Hematopoietic multipotent progenitor cell (in vitro differentiated cells): ENCODE measurements at places on chromosomes 6 and 20. TPM values are rescaled to one million over a fixed set of nuclear protein-coding genes. Genes with fewer than 3 reads are reported as not detected.

The TINAG gene
- not detected for total RNA-seq

The HECA gene
- total RNA-seq: 22.4 TPM

The OPN5 gene
- under 0.01 TPM for total RNA-seq

The HLA-DQA1 gene
- total RNA-seq: 1.6 TPM

The LY6G6F gene
- 0.54 TPM for total RNA-seq

The PDYN gene
- not detected for total RNA-seq

The POM121L2 gene
- total RNA-seq: not detected

The TGM3 gene
- not detected for total RNA-seq

The HLA-DRB5 gene
- 6.5 TPM for total RNA-seq

DNA sequence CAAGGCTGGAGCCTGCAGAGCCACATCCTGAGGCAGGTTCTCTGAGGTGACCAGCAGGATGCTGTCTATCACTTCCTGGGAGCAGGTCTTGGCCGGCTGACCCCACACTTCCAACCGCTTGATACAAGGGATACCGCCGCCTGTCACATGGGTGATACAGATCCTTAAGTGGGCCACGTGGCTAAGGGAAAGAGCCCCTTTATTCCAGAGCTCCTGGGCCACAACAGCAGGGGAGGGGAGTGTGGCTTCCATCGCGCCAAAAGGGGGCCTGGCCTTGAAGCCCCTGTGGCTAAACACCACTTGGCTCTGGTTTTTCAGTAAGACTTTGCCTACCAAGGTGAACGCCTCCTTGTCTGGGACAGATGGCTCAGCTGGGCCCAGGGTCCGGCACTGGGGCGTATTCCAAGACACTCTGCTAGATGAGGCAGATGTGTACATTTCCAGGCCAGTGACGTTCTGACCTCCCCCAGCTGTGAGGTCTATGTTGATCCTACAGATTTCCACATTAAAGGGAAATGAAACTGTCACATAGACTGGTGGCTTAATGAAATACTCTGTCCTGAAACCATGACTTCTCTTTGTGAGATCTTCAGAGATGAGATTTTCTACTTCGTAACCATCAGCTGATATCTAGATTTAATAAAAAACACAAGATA, 37.6 kb upstream of the AVP start:
- no peak for DNase-seq

- DNase-seq: no peak
These were observed 4.1 kb downstream of the TRPC4AP start for GRCh38 chr20:35088231-35089145.

DNA sequence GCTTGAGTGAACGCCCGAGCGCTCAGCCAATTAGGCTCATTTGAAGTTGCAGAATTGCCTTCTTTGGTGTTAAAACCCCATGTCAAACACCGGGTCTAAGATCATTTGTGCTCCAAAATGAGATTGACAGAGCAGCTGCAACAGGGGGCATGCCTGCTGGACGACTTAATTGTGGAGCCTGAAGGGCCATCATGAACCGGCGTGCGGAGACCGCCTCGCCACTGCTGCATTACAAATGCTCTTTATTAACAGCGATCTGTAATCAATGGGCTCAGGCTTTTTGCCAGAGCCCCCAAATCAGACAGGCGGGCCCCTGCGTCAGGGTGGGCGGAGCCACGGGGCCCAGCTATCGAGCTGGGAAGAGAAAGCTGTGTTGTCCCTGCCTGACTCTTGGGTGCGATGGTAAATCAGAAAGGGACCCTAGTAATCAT, 183.2 kb downstream of the SIM1 start:
- no peak for DNase-seq

DNA sequence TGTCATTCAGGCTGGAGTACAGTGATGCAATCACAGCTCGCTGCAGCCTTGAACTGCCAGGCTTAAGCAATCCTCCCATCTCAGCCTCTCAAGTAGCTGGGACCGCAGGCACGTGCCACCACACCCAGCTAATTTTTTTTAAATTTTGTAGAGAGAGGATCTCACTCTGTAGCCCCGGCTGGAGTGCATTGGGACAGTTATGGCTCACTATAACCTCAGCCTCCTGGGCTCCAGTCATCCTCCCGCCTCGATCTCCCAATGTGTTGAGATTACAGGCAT, 86.5 kb downstream of the SERAC1 start:
- DNase-seq: no peak

DNA sequence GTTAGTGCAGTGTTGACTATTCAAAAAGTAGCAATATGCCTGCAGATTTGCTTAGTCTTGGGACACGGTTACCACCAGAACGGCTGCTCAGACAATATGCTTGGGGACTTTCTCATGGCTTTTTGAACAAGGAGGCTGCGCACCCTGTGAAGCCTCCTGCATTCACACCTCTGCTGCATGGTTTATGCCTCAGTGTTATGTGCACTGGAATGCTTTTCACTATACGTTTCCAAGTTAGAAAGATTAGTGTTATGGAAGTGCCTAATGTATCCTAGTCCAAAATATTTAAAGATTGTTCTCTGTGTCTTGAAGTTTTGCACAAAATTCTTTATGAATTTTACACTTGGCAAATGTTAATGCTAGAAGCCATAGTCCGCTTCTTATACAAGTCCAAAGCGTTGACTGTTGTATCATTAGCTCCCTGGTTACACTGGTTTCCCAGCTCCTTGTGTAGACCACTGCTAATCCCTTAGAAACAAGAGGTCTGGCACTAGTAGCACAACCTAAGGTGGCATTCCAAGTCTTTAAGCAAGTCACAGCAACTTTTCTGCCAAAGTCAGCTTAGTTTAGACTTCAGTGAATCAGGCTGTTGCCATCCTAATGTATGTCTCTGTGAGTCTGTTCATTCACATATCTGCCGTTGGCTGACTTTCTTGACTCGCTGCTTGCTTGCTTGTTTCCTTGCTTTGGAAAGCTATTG, 26.3 kb upstream of the SLC22A1 start:
- DNase-seq: no peak

DNA sequence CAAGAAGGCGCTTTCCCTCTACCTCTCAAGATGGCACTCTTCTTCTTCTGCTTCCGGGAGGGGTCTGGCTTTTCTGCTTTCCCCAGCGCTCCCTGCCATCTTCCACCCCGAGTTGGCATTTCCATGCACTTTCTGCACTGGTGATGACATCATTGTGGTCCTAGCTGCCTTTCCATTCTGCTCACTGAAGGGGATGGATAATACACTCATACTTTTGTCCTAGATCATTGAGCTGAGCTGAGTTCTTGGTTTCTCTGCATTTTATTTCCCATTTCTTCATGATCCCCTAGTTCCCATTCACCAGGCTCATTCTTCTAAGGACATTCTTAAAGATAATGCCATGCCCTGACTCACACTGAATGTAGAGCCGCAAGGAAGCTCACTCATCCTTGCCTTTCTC, 96.7 kb downstream of the EDN1 start:
- DNase-seq: no peak

DNA sequence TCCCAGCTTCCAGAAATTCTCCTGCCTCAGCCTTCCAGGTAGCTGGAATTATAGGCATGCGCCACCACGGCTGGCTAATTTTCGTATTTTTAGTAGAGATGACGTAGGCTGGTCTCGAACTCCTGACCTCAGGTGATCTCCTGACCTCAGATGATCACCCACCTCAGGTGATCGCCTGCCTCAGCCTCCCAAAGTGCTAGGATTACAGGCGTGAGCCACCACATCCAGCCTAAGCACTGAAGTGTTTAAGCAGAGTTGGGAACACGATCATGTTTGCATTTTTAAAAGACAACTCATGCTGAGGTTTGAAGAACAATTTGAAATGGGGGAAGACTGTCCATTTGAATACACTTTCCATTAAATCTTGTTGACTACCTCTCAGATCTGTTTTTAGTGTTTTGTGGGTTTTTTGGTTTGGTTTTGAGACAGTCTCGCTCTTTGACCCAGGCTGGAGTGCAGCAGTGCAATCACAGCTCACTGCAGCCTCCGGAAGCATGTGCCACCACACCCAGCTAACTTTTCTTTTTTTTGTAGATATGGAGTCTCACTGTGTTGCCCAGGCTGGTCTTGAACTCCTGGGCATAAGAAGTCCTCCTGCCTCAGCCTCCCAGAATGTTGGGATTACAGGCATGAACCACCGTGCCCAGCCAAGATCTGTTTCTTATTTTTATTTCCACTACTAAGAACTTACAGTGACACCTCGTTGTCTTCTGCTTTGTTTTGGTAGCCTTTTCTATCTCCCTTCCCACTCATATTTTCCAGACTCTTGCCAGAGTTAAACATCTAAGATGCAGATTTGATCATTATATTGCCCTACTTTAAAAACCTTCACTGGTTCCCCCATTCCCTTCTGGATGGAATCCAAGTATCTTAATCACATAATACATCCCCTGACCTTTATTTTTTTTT, 5.5 kb downstream of the CASP8AP2 start:
- no peak for DNase-seq

- no peak for DNase-seq
These were observed 104.1 kb downstream of the PSMB1 start for GRCh38 chr6:170448751-170449630.

GRCh38 chr20:33649201-33649681, 12.9 kb upstream of the C20orf144 start:
- DNase-seq: no peak

DNA sequence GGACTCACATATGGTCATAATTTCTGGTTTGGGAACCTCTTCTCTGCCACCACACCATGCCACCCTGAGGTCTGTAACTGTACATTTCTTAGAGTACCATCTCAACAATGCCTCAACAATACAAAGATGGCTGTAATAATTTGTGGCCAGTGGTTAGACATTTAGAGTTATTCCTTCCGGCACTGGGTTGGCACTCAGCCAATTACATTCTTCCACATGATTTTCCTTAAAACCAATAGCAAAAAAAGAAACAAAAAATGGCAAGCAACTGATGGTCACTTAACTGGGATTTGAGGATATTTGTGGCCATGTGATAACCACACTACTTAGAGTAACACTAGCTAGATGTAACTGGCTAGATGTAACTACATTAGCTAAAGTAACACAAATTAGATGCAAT, 79.9 kb downstream of the SEL1L2 start:
- DNase-seq: no peak

DNA sequence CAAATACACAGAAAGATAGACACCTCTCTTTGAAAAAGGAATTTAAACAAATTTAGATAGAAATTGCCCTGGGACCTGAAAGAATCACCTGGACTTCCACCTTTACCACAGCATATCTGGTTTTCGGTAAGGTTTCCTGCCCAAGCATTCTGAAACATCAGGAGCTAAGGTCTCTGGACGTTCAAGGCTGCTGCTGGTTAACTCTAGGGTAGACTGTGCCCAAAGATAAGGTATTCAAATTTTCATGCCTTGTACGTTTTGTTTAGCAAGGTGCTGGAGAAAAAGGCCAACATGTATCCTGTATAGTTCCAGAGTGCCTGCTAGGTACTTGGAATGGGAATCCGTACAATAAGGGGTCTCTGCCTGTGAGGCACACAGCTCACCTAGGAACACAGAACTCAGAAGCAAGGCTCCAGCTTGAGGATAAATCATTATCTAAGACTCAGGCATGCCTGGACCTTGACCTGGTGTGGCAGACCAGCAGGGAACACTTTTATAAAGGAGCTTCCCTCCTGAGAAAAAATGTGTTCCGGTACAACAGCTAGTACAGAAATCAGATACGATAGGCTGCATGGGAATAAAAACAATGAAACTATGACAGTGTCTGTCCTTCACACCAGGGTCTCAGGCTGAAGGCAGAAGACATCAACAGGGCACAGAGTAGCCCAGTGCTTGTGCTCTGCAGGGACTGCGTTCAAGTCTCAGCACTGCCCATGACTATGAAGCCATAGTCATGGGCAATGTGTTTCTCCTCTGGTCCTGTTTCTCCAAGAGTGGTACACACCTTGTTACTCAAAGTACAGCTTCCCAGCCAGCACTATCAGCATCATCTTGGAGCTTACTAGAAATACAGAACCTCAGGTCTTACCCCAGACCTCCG, 70.4 kb downstream of the METTL24 start:
- no peak for DNase-seq

DNA sequence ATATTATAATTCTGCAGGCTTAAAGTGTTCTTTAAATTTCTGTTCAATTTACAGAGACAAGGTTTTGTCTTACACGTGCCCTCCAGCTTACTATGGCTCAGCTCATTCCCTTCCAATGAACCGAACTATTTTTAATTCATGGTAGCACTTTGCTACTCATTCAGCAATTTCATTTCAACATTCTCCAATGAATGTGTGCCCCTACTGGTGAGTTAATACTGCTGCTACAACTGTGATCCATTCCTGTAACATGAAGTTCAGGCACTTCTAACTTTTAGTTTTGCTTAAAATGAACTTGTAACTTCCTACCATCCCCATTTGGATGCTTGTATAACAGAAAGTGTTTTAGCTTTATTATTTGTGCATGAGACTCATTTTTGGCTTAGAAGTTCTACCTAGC, 99.7 kb downstream of the F13A1 start:
- DNase-seq: no peak

GRCh38 chr6:46453216-46453615, 38.0 kb downstream of the RCAN2 start:
- no peak for DNase-seq

DNA sequence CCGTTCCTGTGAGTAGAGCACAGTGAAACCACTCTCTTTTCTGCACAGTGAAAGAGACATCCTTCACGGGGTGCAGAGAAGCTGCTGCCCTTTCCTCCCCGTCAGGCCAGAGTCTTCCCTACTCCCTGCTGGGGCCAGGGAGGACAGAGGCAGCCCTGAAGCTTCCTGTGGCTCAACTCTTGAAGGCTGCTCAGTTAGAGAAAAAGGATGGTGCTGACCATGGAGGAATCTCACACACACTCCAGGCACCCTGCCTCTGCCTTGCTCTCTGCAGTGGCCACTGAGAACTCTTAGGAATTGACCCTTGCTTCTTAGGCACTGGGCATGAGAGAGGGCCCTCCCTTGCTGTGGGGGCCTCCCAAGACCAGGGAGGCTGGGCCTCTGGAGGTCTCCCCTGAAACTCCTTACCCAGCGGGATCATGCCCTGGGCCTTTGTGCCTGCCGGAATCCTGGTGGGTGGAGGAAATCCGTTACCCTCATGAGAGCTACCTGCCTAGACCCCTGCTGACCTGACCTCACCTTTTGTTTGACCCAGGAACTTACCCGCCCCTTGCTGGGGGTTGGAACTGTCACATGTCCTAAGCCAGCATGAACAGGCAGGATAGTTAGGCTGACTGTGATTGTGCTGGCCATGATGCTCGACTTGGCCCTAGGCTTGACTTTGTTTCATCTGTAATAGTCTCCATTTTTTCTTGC, 65.0 kb upstream of the CD93 start:
- no peak for DNase-seq

GRCh38 chr6:4136354-4136831, 1.0 kb upstream of the ECI2 start:
- peak; percentile 5 for DNase-seq

- no peak for DNase-seq
These were observed 27.8 kb upstream of the PKHD1 start for GRCh38 chr6:52115145-52115741.

GRCh38 chr6:84769306-84769705, 4.9 kb upstream of the TBX18 start:
- DNase-seq: no peak
